ENCODE measurements at places on chromosomes 3 and 15. TPM values are rescaled to one million over a fixed set of nuclear protein-coding genes. Genes with fewer than 3 reads are reported as not detected.

NR2F2 gene
- 19.8 TPM for total RNA-seq

GOLGA8S gene
- total RNA-seq, result not detected

ZNF654 gene
- 34.3 TPM for total RNA-seq

PHC3 gene
- total RNA-seq, result 55.4 TPM

FMN1 gene
- total RNA-seq, result 6.2 TPM

MOBP gene
- total RNA-seq, result not detected

COMMD2 gene
- 20.6 TPM for total RNA-seq

GALNT15 gene
- total RNA-seq, result 1.2 TPM

MESD gene
- 24.0 TPM for total RNA-seq

TIMP4 gene
- total RNA-seq, result 4.9 TPM

SLC28A2 gene
- not detected for total RNA-seq

ZBTB20 gene
- 9.1 TPM for total RNA-seq

VGLL3 gene
- total RNA-seq, result 12.7 TPM

CIDEC gene
- not detected for total RNA-seq

STX19 gene
- total RNA-seq, result not detected

NR1I2 gene
- not detected for total RNA-seq

TM4SF18 gene
- 2.2 TPM for total RNA-seq

GABRR3 gene
- not detected for total RNA-seq

MAGI1 gene
- 6.4 TPM for total RNA-seq

HRG gene
- total RNA-seq, result not detected

ROPN1 gene
- not detected for total RNA-seq

CPN2 gene
- not detected for total RNA-seq

GOLGA6L6 gene
- total RNA-seq, result not detected

SCN11A gene
- total RNA-seq, result under 0.01 TPM

SCAPER gene
- total RNA-seq, result 6.7 TPM

CCRL2 gene
- total RNA-seq, result 0.39 TPM

COLQ gene
- total RNA-seq, result not detected

ROPN1B gene
- total RNA-seq, result not detected

TNFSF10 gene
- 2.7 TPM for total RNA-seq

CSPG4 gene
- 17.1 TPM for total RNA-seq

SPRED1 gene
- 29.0 TPM for total RNA-seq

ECE2 gene
- not detected for total RNA-seq

IQGAP1 gene
- total RNA-seq, result 138 TPM

CAMK2N2 gene
- not detected for total RNA-seq

NEO1 gene
- total RNA-seq, result 16.2 TPM

CCDC191 gene
- total RNA-seq, result 0.65 TPM

EEFSEC gene
- 14.7 TPM for total RNA-seq

MESP2 gene
- 2.0 TPM for total RNA-seq

IL17RC gene
- total RNA-seq, result 34.1 TPM

XRN1 gene
- 13.4 TPM for total RNA-seq
